Chondrocyte (in vitro differentiated cells): ENCODE measurements at places on chromosomes 1 and 21. TPM values are rescaled to one million over a fixed set of nuclear protein-coding genes. Genes with fewer than 3 reads are reported as not detected.

The CCDC181 gene
- 0.80 to 1.2 TPM (median 0.90 TPM) in 3 replicates for total RNA-seq

The MAP10 gene
- total RNA-seq = 0.46 to 1.0 TPM (median 0.60 TPM) in 3 replicates

The KTI12 gene
- 10.6 to 10.9 TPM (median 10.6 TPM) in 3 replicates for total RNA-seq

- DNase-seq = no peak
Observed at GRCh38 chr1:68011657-68012375, 38.6 kb downstream of the DIRAS3 start.

DNA sequence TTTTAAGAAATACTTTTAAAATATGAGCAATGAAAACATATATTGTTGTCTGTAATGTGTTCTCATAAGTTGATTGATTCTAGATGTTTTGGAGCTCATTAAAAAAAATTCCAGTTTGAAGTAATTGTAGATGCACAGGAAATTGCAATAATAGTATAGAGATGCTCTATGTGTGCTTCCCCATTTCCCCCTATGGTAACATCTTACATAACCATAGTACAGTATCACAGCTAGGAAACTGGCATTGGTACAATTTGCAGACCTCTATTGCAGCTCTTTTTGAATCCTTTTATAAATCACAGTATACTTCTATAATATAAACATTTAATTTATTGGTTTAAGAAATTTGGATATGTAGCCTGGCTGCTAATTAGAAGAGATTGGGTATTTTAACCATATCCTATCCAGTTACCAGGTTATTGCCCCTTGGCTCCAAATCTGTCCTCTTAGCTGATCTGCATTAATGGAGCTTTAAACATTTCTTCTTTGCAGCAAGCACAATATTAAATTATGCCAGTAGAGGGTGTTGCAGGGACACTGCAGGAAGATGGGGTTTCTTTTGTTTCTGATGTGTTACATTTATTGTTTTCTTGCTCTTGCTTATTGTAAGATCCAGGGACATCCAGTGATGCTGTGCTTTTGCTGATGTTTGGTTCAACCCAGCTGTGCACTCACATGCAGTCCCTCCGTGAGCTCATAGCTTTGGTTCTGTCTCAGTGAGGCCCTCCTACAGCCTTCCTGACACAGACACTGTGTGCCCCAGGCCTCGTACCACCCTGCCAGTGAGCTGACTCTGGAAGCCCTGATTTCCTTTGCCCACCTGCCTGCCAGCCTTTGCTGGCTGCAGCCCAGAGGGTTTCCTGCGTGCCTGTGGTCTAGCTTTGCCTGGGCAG lies 103.3 kb downstream of the RABGAP1L start:
- DNase-seq = no peak

DNA sequence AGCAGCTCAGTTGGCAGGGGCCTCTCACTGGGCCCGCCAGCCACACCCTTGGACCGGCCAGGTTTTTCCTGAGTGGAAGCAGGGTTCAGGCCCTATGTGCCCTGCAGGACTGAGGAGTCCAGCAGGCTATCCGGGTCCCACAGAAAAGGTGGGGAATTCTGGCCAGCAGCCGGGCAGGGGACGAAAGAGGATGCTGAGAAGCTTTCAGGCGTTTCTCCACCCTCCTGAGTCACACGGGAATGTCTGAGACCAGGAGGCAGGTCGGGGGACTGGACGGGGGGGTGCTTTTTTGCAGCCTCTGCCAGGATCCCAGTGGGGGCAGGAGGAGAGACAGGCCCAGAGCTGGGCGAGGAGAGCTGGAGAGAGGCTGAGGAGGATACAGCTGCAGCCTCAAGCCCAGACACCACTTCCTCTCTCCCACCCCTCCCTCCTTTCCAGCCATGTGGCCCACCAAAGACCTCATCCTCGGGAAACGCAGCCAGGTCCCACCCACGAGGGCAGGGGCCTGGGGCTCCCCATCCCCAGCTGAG lies 105.4 kb downstream of the SPSB1 start:
- no peak for DNase-seq

- no peak for DNase-seq
Observed at GRCh38 chr1:71698186-71698585, 584.2 kb downstream of the NEGR1 start.

- peak; percentile 53 for DNase-seq
Observed at GRCh38 chr1:228020686-228021354, 14.0 kb downstream of the WNT3A start.

GRCh38 chr1:21937372-21938121 lies 437 bp upstream of the HSPG2 start:
- DNase-seq = no peak

- no peak for DNase-seq
Observed at GRCh38 chr1:34884961-34885360, 25.4 kb upstream of the SMIM12 start.

DNA sequence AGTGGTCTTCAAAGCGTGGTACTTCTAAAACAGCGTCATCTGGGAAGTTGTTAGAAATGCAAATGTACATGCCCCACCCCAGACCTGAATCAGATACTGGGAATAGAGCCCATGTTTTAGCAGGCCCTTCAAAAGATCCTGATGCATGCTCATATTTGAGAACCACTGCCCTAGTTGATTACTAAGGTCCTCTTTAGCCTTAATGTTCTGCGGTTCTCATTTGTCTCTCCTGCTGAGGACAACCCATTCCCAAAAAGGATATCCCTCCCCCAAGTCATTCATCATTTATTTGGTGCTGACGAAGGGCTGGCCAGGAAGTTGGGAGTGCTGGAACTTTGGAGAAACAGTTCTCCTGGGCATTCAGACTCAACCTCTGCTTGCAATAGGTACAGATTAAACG lies 92.4 kb upstream of the RALGPS2 start:
- DNase-seq = no peak

GRCh38 chr1:9151328-9151860 lies 22.5 kb upstream of the GPR157 start:
- no peak for DNase-seq

- no peak for DNase-seq
Observed at GRCh38 chr1:178155481-178156255, 61.8 kb downstream of the RASAL2 start.
